ENCODE measurements at places on chromosomes 13 and 19.

DNA sequence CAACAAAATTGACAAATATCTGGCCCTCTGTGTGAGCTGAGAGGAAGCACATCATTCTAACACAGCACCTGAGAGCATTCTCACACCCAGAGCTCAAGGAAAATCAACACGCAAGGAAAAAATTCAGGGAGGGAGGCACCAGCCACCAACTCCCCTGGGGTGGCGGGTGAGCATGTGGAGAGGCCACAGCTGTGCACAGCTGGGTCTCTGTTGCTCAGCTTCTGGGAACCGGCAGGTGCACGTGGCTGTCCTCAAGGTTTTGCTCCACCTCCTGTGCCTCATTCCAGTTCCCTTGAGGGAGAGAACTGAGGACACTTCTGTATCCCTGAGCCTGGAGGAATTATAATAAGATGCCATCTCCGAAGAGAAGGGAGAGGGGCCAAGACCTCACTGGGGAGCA is 134.0 kb downstream of the USP12 start:
- no peak for DNase-seq

DNA sequence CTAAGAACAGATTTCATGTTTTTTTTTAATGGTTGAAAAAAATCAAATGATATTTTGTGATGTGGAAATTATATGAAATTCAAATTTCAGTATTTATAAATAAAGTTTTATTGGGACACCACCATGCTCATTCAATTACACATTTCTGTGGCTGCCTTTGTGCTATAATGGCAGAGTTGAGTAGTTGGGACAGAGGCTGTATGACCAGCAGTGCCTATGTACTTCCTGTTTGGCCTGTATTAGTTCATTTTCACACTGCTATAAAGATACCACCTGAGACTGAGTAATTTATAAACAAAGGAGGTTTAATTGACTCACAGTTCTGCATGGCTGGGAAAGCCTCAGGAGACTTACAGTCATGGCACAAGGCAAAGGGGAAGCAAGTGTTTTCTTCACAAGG is 33.6 kb downstream of the AKAP11 start:
- DNase-seq = no peak

DNA sequence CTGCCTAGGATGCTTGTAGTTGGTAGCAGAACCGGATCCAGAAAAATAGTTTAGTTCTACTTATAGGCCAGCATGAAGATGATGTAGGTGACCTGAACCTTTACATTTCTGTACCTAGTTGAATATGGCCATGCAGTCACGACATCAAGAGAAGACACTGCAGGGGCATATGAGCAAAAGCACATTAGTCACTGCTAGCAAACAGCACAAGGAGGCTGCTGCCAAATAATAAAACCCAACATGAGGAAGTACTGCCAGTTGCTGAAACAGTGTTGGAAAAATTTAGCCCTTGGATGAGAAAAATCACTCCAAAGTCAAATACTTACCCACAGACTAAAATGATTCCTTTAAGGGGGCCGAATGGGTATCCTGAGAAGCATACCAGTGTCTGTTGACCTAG is 20.8 kb downstream of the ERICH6B start:
- no peak for DNase-seq

GRCh38 chr19:41701401-41702075 is 6.9 kb upstream of the CEACAM5 start:
- no peak for DNase-seq

Data from retina (tissue), 1 donor.